Activated T-cell treated with anti-CD3 and anti-CD28 coated beads, Interleukin-2, amount 50 U/mL, for 72 hours (primary cell): ENCODE measurements at places on chromosomes 7 and 10.

DNA sequence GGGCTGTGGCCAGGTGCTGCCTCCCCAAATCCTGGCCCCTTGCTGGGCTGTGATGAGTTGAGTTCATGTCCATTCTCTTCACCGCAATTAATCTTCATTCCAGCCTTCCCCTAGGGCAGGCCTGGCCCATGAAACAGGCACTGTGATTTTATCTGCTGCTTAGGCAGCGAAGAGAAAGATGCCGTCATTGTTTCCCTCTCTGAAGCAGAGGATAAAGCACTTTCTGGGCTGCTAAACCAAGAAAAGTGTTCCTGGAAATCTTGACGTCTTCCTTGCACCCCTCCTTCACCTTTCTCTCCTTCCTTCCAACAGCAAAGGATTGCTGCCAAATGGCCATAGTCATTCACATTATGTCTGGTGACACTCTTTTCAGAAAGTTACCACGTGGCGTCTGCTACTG, 265.9 kb downstream of the ZEB1 start:
- H3K4me1 ChIP-seq: peaks cover 15% of the 10 kb centered on the region
- DNase-seq: no peak
- H3K27ac ChIP-seq: no peak overlapping the region
- H3K27me3 ChIP-seq: peaks cover 25% of the 10 kb centered on the region

DNA sequence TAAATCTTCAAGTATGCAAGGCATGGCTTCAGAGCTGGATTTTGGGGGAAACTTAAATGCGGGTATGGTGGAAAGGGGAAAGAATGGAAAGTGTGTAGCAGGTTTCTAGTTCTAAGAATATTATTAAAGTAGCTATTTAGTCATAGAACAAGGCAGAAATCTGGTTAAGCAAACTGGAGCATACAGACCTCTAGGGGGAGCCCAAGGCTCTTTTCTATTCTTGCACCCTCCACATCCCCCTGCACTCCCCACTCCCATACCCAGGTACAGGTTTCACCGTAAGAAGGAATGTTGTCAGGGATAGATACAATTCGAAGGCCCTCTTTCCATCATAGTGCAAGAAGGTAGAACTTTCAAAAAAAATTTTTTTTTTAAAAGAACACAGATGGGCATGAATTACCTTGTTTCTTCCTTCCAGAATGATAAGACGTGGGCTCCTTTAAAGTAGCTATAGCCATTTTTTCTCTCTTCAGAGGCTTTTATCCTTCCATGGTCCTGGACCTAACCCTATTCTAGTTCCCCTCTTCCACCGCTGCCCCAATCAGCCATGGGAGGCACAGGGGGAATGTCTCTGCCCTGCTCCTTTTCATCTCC, 41.5 kb upstream of the SMIM30 start:
- no peaks in the 10 kb centered on the region for H3K4me1 ChIP-seq
- H3K27me3 ChIP-seq: peaks cover 10% of the 10 kb centered on the region
- H3K36me3 ChIP-seq: no peaks in the 10 kb centered on the region
- no peak overlapping the region for H3K4me3 ChIP-seq

DNA sequence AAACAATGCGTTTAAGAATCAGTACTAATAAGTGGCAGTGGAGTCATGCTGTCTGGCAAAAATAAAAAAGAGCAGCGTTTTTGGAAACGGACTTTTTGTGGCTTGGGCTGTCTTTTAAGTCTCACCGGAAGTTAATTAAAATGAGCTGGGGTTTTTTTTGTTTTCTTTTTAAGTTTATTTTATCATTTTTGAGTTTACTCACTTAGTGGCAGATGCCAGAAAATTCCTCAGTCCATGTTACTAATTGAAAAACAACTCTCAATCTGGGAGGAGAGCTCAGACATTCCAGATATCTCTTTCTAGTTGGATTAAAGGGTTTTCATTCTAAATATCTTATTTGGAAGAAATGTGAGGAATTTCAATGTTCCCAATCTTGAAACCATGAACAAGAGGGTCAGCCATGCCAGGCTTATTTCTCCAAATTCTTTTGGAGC, 133.8 kb upstream of the AGR3 start:
- H3K4me3 ChIP-seq: no peak overlapping the region
- no peak for DNase-seq
- peaks cover 6% of the 10 kb centered on the region for H3K27me3 ChIP-seq
- no peaks in the 10 kb centered on the region for H3K36me3 ChIP-seq

DNA sequence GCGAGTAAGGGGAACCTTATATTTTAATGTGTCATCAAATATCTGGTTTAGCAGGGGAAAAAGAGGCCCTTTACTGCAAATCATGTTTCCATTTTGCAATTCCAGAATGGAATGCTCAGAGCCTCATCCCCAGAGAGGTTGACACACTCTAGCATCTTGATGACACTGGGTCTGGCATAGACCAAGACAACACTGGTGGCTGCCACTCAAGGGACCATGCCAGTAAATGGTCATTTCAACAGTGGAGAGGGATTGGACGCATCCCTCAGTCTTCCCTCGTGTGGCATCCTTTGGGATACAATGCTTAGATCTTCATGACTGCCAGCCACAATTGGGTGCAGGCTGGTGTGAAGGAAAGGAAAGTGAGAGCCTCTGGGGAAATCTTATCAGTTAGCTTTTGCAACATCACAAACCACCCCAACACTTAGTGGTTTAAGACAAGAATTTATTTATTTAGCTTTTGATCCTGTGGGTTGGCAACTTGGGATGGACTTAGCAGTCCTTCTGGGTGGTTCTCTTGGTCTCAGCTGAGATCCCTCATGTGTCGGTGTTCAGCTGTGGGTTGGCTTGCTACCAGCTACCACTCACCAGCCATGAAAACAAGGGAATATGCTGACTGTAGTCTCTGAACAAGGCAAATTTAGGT, 21.6 kb downstream of the TACC2 start:
- DNase-seq: no peak
- no peaks in the 10 kb centered on the region for H3K36me3 ChIP-seq

DNA sequence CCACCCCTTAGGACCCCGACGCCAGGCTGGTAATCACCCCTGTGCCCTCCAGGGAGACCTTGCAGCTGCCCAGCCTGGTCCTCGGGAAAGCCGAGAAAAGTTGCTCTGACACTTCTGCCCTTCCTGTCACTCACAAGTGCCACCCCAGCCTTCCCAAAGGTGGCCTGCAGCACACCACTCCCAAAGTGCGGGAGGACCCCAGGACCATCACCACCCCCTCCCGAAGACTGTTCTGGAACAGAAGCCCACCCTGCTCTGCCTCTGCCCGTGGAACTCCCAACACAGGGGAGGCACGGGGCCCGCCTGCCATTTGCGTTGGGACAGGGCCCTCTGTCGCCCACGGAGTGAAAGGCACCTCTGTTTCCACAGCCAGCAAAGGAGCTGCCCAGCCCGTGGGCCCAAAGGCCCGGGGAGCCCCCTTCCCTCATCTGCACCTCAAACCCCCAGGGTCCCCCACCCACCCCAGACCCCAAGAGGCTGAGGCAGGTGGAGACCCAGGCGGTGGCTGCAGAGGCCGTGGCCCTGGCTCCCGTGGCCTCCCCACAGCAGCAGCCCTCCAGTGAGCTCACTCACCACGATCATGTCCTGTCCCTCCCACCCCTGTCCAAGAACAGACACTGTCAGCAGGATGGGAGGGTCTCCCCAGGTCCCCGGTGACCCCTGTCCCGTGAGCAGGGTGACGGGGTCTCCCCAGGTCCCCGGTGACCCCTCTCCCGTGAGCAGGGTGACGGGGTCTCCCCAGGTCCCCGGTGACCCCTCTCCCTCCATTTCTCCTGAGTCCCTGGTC, 47.8 kb upstream of the PPP2R2D start:
- no peaks in the 10 kb centered on the region for H3K27me3 ChIP-seq
- H3K36me3 ChIP-seq: peaks cover 2% of the 10 kb centered on the region
- no peak overlapping the region for H3K4me3 ChIP-seq
- no peak for DNase-seq
- no peak overlapping the region for H3K27ac ChIP-seq
- no peaks in the 10 kb centered on the region for H3K4me1 ChIP-seq

- H3K4me1 ChIP-seq: no peaks in the 10 kb centered on the region
- no peaks in the 10 kb centered on the region for H3K36me3 ChIP-seq
- no peak overlapping the region for H3K27ac ChIP-seq
- DNase-seq: no peak
- H3K27me3 ChIP-seq: peaks cover 8% of the 10 kb centered on the region
Observed at GRCh38 chr7:50957855-50958254, 175.2 kb upstream of the GRB10 start.

DNA sequence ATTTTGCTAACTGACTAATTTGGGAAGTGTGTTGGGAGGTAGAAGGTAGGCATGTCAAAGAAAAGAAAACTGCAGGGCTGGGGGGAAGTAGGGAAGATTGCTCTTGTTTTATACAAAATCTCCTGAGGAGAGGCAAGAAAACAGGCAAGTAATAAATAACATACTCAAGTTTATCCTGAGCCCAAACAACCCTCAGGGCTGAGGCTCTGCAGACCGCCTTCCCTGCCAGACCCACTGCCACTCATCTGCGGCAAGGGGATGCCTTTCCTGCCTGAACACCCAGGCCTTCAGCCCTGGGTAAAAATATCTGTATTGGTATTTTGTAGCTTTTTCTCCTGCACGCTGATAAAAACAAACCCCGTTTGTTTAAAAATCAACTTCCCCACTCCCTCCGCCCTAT, 399.8 kb upstream of the NFE2L3 start:
- no peak overlapping the region for H3K4me3 ChIP-seq
- H3K36me3 ChIP-seq: no peaks in the 10 kb centered on the region
- no peak overlapping the region for H3K27ac ChIP-seq
- peaks cover 10% of the 10 kb centered on the region for H3K27me3 ChIP-seq
- no peak for DNase-seq
- H3K4me1 ChIP-seq: no peaks in the 10 kb centered on the region

GRCh38 chr7:139595806-139596205, 72.3 kb downstream of the CLEC2L start:
- no peak overlapping the region for H3K27ac ChIP-seq
- no peak overlapping the region for H3K4me3 ChIP-seq
- no peak for DNase-seq
- H3K36me3 ChIP-seq: no peaks in the 10 kb centered on the region
- H3K27me3 ChIP-seq: no peaks in the 10 kb centered on the region
- H3K4me1 ChIP-seq: no peaks in the 10 kb centered on the region

DNA sequence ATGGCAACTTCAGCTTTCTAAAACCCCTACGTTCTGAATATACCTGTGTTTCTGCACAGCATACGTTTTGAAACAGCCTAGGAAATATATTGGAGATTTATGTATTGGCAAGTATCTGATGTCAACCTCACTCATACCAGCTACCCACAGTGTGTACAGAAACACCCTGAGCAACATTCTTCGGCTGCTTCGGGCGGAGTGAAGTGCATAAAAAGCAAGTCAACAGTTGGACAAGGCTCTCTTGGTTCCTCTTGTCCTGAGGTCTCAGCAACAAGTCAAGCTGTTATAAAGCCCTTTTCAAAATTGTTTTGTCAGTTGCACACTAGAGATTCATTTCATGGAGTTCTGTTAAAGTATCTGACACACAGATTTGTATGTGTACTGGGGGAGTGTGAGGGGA, 40.0 kb upstream of the PAPSS2 start:
- H3K27me3 ChIP-seq: peaks cover 33% of the 10 kb centered on the region
- H3K27ac ChIP-seq: no peak overlapping the region
- DNase-seq: no peak
- H3K4me1 ChIP-seq: no peaks in the 10 kb centered on the region
- no peak overlapping the region for H3K4me3 ChIP-seq
- no peaks in the 10 kb centered on the region for H3K36me3 ChIP-seq

DNA sequence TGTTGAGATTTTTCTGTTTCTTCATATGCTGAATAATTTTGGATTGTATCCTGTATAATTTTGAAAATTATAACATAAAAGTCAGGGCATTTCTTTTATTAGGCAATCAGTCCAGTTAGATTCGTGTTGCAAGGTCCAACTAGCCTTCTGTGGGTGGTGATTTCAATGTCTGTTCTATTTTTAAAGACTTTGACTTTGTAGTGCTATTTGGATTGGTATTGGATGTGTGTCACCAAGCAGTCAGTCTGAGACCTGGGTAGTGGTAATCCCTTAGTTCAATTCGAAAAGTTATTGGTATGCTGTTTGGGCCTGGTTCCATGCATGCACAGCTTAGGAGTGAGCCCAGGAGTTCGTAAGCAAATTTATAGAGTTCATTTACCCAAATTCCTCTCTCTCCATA, 82.2 kb downstream of the EPDR1 start:
- H3K27me3 ChIP-seq: no peaks in the 10 kb centered on the region
- H3K27ac ChIP-seq: no peak overlapping the region
- no peaks in the 10 kb centered on the region for H3K36me3 ChIP-seq
- DNase-seq: no peak

GRCh38 chr7:74334030-74334429, 44.8 kb downstream of the CLIP2 start:
- DNase-seq: no peak
- H3K36me3 ChIP-seq: no peaks in the 10 kb centered on the region
- no peaks in the 10 kb centered on the region for H3K4me1 ChIP-seq
- no peaks in the 10 kb centered on the region for H3K27me3 ChIP-seq
- no peak overlapping the region for H3K27ac ChIP-seq

GRCh38 chr10:68301790-68302502, 29.9 kb upstream of the HNRNPH3 start:
- no peak for DNase-seq
- no peaks in the 10 kb centered on the region for H3K36me3 ChIP-seq
- H3K27me3 ChIP-seq: no peaks in the 10 kb centered on the region
- no peaks in the 10 kb centered on the region for H3K4me1 ChIP-seq

GRCh38 chr7:107857541-107857912, 33.5 kb upstream of the DLD start:
- peaks cover 21% of the 10 kb centered on the region for H3K4me1 ChIP-seq
- H3K27me3 ChIP-seq: no peaks in the 10 kb centered on the region
- peak overlapping the region; percentile 25 for H3K27ac ChIP-seq
- no peak for DNase-seq
- H3K4me3 ChIP-seq: peak overlapping the region; percentile 69

- H3K36me3 ChIP-seq: no peaks in the 10 kb centered on the region
- H3K27ac ChIP-seq: no peak overlapping the region
- H3K4me1 ChIP-seq: peaks cover 47% of the 10 kb centered on the region
Observed at GRCh38 chr7:112215787-112216186, 9.3 kb downstream of the ZNF277 start.

DNA sequence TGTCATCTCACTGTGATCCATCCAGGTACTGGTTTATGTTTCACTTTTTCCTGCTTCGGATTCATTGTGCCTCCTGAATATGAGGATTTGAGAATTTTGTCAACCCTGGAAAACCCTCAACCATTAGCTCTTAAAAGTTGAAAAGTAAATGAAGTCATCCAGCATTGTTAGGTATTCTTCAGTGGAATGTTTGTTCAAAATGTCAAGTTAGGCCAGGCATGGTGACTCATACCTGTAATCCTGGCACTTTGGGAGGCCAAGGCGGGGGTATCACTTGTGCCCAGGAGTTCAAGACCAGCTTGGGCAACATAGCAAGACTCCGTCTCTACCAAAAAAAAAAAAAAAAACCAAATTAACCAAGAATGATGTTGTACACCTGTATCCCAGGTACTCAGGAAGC, 222.1 kb downstream of the NSUN6 start:
- H3K36me3 ChIP-seq: no peaks in the 10 kb centered on the region
- H3K4me1 ChIP-seq: no peaks in the 10 kb centered on the region
- DNase-seq: no peak

GRCh38 chr10:13347500-13348156, 465 bp downstream of the SEPHS1 start:
- H3K36me3 ChIP-seq: peaks cover 9% of the 10 kb centered on the region
- H3K4me1 ChIP-seq: peaks cover 68% of the 10 kb centered on the region
- DNase-seq: peak; percentile 80

- H3K4me3 ChIP-seq: no peak overlapping the region
- H3K4me1 ChIP-seq: peaks cover 15% of the 10 kb centered on the region
- DNase-seq: peak; percentile 44
- H3K36me3 ChIP-seq: no peaks in the 10 kb centered on the region
- no peak overlapping the region for H3K27ac ChIP-seq
- no peaks in the 10 kb centered on the region for H3K27me3 ChIP-seq
Observed at GRCh38 chr10:97676770-97677581, 10.1 kb downstream of the AVPI1 start.
